A549 treated with DMSO at 1 μM for 4 hours (cell line): ENCODE measurements at places on chromosomes 7 and 10. TPM values are rescaled to one million over a fixed set of nuclear protein-coding genes. Genes with fewer than 3 reads are reported as not detected.

Gene CNOT4
- total RNA-seq: 11.0 to 14.5 TPM (median 11.9 TPM) in 5 replicates

Gene GRM3
- not detected in 5 replicates for total RNA-seq

Gene UNCX
- 0.07 to 0.08 TPM in 2 of 5 replicates, not detected in the others for total RNA-seq

Gene PDZD7
- total RNA-seq: 0.57 to 0.97 TPM (median 0.87 TPM) in 5 replicates

Gene XPNPEP1
- total RNA-seq: 32.3 to 38.1 TPM (median 35.2 TPM) in 5 replicates

Gene CCDC136
- total RNA-seq: 1.8 to 3.0 TPM (median 2.5 TPM) in 5 replicates

Gene SNCG
- 6.6 to 12.9 TPM (median 11.5 TPM) in 5 replicates for total RNA-seq

Gene TCAF2
- total RNA-seq: 0.20 to 0.37 TPM (median 0.30 TPM) in 5 replicates

Gene OR2F2
- not detected in 5 replicates for total RNA-seq

Gene SPDYE2
- 0.05 TPM in 1 of 5 replicates, not detected in the others for total RNA-seq

Gene SORBS1
- 0.39 to 0.80 TPM (median 0.66 TPM) in 5 replicates for total RNA-seq

Gene PRF1
- not detected in 5 replicates for total RNA-seq

Gene TMEM196
- total RNA-seq: not detected in 5 replicates

Gene ZFAND4
- total RNA-seq: 3.6 to 6.5 TPM (median 6.0 TPM) in 5 replicates

Gene COL26A1
- 0.21 to 0.58 TPM (median 0.49 TPM) in 5 replicates for total RNA-seq

Gene OPTN
- total RNA-seq: 52.8 to 71.7 TPM (median 56.6 TPM) in 5 replicates

Gene FAM24B
- total RNA-seq: 12.4 to 16.3 TPM (median 13.5 TPM) in 5 replicates

Gene AKR1D1
- not detected in 5 replicates for total RNA-seq

Gene RADIL
- total RNA-seq: 1.3 to 2.4 TPM (median 1.6 TPM) in 5 replicates

Gene HOXA11
- 0.63 to 1.2 TPM (median 0.79 TPM) in 5 replicates for total RNA-seq

Gene VAX1
- 1.3 to 1.9 TPM (median 1.5 TPM) in 5 replicates for total RNA-seq

Gene EGFR
- total RNA-seq: 105 to 158 TPM (median 140 TPM) in 5 replicates

Gene HDAC9
- 0.11 to 0.51 TPM (median 0.29 TPM) in 5 replicates for total RNA-seq

Gene ARHGEF35
- 0.23 to 0.44 TPM (median 0.38 TPM) in 5 replicates for total RNA-seq

Gene PVRIG
- total RNA-seq: not detected in 5 replicates

Gene PCBD1
- 210 to 248 TPM (median 228 TPM) in 5 replicates for total RNA-seq

Gene IGF2BP3
- total RNA-seq: 20.7 to 26.6 TPM (median 25.1 TPM) in 5 replicates

Gene INMT
- not detected in 5 replicates for total RNA-seq

Gene INPP5F
- total RNA-seq: 6.7 to 9.5 TPM (median 8.7 TPM) in 5 replicates

Gene TMEM26
- 0.06 to 0.43 TPM (median 0.20 TPM) in 5 replicates for total RNA-seq

Gene SLC16A9
- 0.07 to 0.17 TPM (median 0.14 TPM) in 5 replicates for total RNA-seq

Gene AFAP1L2
- 21.7 to 29.6 TPM (median 25.1 TPM) in 5 replicates for total RNA-seq

Gene GOLGA7B
- total RNA-seq: 4.2 to 5.5 TPM (median 5.1 TPM) in 5 replicates

Gene MYL7
- not detected in 5 replicates for total RNA-seq

Gene ACSM6
- not detected in 5 replicates for total RNA-seq

Gene NCF1
- total RNA-seq: 0.14 TPM in 1 of 5 replicates, not detected in the others

Gene C7orf57
- 0.24 to 0.37 TPM (median 0.28 TPM) in 5 replicates for total RNA-seq

Gene SLC26A3
- total RNA-seq: not detected in 5 replicates

Gene CDHR1
- 0.06 to 0.13 TPM (median 0.08 TPM) in 5 replicates for total RNA-seq

Gene NKX2-3
- 0.06 TPM in 1 of 5 replicates, not detected in the others for total RNA-seq

Gene SVOPL
- not detected in 5 replicates for total RNA-seq

Gene SLC29A4
- total RNA-seq: 11.2 to 14.7 TPM (median 11.7 TPM) in 5 replicates

Gene DLX5
- total RNA-seq: not detected in 5 replicates

Gene GPR26
- not detected in 5 replicates for total RNA-seq

Gene LIPK
- not detected in 5 replicates for total RNA-seq

Gene SEMA3C
- 46.4 to 76.0 TPM (median 61.3 TPM) in 5 replicates for total RNA-seq

Gene CALML5
- total RNA-seq: not detected in 5 replicates

Gene RAB19
- total RNA-seq: not detected in 5 replicates

Gene SPDYE5
- not detected in 5 replicates for total RNA-seq

Gene CALHM1
- total RNA-seq: not detected in 5 replicates

Gene MRLN
- total RNA-seq: not detected in 5 replicates

Gene PALD1
- total RNA-seq: 5.9 to 8.6 TPM (median 7.2 TPM) in 5 replicates

Gene ATP6V0E2
- 51.3 to 64.6 TPM (median 55.6 TPM) in 5 replicates for total RNA-seq

Gene LCOR
- total RNA-seq: 7.5 to 10.6 TPM (median 9.4 TPM) in 5 replicates

Gene ZNF777
- total RNA-seq: 16.1 to 21.5 TPM (median 18.6 TPM) in 5 replicates

Gene IDI2
- 0.06 to 0.17 TPM in 2 of 5 replicates, not detected in the others for total RNA-seq

Gene ADRA2A
- total RNA-seq: 0.02 to 0.04 TPM in 2 of 5 replicates, not detected in the others
